ENCODE measurements at places on chromosomes 7 and 10.

DNA sequence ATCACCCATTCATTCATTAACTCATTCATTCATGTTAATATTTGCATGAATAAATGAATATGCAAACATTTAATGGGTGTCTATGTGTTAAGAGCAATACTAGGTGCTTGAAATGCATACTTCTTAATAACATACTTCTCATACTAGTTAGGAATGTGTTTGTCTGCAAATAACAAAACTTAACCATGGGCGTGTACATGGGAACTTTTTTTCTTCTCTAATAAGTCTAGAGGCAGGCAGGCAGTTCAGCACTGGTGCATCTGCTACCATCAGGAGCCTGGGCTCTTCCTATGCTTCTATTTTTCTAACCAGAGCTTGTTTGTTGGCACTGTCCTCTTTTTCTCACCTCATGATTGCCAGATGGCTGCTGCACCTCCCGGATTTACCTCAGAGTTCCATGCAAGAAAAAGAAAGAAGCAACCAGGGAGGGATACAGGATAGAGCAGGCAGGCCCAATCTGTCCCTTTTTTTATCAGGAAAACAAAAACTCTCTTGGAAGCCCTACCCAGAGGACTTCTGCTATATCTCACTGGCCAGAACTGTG lies 22.7 kb downstream of the CDHR3 start:
- DNase-seq, result no peak

DNA sequence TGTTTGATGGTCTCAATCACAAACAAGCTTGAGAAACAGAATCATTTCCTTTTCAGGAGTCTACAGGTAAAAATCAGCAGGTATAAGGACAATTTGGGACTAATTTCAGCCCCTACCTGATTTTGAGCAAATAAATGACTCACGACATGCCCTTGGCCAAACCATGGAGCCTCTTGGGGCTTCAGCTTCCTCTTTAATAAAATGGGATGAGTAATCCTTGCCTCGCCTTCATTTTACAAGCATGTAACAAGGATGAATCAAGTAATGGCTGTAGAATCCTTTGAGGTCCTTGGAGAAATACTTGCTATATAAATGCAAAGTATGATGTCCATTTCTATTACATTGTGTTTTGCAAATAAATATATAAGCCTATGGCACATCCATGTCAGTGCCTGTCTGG lies 212.8 kb upstream of the PODXL start:
- no peak for DNase-seq

DNA sequence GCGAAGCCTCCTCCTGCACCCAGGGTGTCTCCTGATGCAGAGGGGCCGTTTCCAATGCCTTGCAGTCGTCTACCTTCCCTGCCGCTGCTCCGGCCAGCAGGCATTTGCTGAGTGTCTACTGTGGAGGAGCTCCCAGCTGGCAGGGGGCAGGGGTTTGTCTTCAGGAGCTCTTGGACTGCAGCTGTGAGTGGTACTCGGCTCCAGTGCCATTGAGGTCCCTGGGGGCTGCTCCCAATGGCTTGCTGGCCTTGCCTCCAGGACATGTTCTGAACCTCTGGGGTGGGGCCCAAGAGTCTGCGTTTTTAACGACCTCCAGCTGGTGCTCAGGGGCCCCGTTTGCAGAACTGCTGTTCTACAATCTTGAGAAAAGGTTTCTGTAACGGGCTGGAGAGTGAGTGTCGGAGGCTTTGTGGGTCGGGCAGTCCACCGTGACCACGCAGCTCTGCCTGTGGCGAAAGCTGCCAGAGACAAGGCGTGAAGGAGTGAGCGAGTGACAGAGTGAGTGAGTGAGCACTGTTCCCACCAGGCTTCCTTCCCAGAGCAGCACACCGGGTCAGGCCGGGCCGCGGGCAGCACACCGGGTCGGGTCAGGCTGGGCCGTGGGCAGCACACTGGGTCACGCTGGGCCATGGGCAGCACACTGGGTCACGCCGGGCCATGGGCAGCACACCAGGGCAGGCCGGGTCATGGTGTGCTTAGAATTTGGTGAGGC lies 520.2 kb downstream of the PTPRN2 start:
- no peak for DNase-seq

- peak; percentile 37 for DNase-seq
These were observed 156.8 kb downstream of the FAM107B start for GRCh38 chr10:14617852-14618251.

DNA sequence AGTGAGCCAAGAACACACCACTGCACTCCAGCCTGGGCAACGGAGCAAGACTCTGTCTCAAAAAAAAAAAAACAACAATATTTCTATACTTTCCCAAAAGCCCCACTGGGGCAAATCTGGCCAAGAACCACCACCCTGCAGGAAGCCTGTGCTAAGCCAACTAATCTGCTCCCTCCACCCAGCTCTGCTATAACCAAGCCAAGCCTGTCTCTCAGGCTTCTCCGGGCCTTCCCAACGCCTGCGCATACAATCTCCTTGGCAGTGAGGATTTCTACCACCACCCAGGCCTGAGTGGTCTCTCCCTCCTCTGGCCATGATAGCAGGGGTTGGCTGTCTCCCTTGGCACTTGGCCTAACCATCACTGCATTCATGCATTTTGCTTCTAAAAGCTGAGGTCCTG lies 14.2 kb downstream of the DDX56 start:
- no peak for DNase-seq

- DNase-seq, result no peak
These were observed 17.9 kb upstream of the PDSS1 start for GRCh38 chr10:26679588-26679987.

Data from renal cortical epithelial cell (primary cell).